ENCODE measurements at places on chromosomes 12 and 14.

DNA sequence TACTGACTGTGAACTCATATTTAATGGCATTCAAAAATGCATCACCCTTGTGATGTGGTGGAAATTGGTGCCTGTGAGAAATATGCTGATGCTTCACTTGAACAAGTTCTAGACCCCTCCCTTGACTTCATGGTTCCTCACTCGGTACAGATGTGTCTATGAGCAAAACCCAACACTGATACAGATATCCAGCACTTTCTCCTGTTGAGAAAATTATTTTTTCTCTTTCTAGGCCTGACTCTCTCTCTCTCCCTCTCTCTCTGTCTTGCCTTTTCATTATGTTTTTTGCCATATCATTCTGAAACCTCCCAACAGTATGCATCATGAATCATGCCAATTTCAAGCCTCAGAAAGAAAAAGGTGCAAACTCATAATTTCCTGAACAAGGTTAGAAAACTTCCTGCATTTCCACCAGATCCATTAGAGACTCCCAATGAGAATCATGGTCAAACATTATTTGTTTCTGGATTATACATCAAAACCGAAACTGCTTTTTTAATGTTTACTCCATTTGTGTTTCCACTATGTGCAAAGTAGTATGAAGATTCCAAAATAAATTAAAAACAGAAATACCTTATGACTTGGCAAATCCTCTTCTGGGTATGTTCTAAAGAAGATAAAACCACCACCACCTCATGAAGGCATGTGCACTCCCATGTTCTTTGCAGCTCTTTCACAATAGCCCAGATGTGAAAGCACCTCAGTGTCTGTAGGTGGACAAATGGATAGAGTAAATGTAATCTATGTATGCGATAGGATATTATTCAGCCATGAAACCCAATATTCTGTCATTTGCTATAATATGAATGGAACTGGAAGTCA lies 543.6 kb downstream of the TMEM121 start:
- no peak for DNase-seq

- no peak for DNase-seq
Measured at GRCh38 chr14:72614891-72615415, 278.9 kb downstream of the DPF3 start.

DNA sequence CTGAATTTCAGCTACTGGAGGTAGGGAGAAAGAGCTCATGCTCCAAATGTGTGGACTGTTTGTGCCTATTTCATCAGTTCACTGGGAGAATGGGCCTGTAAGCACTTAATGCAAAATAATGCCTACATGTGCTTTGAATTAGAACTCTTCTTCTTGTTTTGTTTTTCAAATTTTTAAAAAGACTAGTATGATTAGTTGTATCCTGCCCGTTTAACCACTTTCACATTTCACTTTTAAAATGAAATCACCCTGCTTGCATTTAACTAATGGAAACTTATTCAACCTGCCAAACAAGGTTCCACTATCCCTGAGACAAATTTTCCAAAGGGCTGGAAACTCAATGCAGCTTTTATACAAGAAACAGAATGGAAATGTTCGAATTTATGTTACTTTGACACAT lies 79.7 kb downstream of the SAMD4A start:
- no peak for DNase-seq

DNA sequence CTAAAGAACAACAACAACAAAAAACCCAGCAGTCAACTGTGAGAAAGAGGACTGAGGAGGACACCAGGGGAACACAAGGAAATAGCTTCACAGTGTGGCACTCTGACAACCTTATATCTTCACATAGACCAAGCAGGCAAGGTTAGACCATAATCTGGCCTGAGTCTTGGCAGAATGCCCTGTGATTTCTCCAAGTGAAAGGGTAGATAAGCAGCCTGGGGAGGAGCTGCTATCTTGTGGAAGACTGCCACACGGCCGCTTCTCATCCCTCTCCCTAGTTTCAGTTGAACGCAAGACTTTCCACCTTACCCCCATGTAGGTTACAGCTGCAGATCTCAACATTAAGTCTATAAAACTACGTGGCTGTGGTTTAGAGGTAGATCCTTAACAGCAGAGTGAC lies 3.7 kb downstream of the SLC25A21 start:
- DNase-seq = peak; percentile 17

DNA sequence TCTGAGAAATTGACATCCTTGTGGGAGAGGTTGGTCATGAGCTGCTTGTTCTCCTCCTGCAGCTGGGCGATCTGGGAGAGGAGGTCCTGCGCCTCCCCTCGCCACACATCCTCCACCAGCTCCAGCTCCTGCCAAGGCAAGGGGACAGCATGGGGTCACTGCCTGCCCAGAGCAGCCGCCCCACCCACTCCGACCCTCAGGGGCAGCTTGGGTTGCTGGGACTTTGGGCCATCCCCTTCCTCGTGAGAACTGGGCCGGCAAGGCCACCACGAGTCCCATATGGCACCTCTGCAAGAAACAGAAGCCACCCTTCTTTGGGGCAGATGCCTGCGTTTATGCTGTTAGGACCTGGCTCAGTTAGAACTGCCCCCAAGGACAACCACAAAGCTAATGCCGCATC lies 10.0 kb downstream of the RILPL1 start:
- no peak for DNase-seq

GRCh38 chr12:56713345-56713744 lies 11.8 kb downstream of the NACA start:
- no peak for DNase-seq

- peak; percentile 15 for DNase-seq
Measured at GRCh38 chr12:85642808-85643207, 193.4 kb downstream of the RASSF9 start.

DNA sequence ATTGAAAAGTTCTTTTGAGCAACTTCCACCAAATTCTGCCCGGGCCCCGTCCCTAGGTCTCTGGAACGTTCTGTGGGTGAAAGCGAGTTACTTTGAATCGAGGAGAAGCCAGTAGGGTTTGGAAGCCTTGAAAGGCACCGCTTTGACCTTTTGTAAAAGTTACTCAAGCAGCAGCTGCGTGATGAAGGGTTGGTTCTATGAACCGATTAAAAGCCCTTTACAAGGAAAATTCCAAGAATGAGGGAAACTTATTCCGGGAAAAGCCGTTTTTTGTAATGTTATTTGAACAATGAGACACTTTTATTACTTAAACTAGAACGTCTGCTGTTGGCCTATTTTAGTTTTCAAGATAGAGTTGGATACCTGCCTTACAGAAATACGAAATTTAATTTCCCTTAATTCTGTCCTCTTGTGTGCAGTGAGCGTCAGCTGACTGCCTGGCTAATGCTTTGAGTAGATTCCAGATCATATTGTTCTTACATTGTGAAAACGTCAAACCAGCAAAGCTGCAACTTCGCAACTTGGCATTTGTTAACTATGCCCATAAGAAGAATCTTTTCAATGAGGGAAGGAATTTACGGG lies 906 bp downstream of the LARP4 start:
- peak; percentile 53 for DNase-seq

DNA sequence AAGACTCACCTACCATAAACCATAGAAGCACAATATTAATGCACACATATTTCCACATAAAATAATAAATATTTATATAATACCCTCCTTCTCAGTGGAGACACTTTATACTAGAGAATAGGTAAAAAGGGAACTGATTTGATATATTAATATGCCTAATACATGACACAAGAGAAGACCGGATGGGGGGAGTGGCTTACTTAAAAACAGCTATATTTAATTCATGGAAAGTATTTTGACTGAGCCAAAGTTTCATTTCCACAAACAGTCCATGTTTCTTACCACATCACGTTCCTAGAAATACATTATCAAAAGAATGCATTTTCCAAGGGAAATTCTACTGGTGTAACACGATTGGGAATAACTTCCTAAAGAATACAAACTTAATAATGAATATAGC lies 63.4 kb downstream of the ITPR2 start:
- DNase-seq = peak; percentile 60

DNA sequence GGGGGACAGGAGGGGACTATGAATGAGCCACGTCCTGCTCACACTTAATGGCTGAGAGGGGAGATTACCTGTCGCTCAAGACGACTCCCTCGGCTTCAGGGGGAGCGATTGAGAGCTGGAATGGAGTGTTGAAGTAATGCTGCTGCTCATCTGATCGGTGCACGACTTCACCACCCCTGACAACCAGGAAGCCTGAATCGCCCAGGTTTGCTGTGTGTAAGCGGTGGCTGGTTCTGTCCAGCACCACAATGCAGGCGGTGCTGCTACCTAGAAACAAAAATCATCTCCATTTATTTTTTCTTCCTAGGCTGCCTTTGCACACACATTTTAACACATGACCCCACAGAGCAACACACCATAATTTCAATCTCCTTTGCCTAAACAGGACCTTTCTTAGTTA lies 37.3 kb downstream of the PPTC7 start:
- peak; percentile 21 for DNase-seq

DNA sequence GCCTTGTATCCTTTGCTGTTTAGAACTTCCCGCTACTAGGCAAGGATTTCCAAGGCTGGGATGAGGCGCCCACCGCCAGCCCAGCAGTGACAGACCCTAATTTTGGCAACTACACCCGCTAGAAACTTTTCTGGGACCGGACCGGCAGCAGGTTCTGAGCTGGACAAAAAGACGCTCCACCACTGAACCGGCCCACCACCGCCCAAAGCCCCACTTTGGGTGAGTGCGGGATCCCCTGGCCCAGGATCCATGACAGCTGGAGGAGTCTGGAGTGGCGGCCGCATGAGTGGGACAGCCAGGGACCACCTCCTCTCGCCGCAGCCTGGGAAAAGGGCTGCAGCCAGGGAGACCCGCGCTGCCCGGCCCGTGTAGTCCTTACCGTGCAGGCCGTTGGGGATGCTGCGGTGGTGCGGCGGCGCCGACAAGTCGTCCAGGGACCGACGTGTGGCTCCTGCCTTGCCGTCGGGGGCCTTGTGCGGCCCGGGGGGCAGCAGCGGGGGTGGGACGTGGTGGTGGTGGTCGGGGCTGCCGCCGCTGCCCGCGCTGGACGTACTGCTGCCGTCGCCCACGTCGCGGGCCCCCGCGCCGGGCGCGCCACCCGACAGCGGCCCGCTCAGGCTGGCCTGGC lies 1.1 kb downstream of the CCDC85C start:
- peak; percentile 42 for DNase-seq

GRCh38 chr12:130177635-130178242 lies 15.5 kb downstream of the FZD10 start:
- DNase-seq = no peak

- DNase-seq = no peak
Measured at GRCh38 chr12:16291032-16291431, 13.5 kb upstream of the SLC15A5 start.

DNA sequence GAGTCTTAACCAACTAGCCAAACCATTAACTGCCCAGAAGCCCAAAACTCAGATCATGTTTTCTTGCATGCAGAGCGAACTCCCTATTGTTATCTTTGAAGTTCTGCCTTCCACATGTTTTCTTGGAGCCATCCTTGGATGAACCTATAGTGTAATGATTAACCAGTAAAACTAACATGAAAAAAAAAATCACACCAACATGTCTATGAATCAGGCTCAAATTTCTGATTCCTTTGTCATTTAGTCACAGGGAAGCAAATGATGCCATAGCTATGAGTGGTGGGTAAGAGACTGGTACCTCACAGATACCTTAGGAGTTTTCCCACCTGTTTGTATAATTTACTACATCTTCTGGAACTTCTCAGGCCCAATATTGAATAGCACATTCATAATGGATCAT lies 70.7 kb downstream of the PTPRO start:
- peak; percentile 88 for DNase-seq

DNA sequence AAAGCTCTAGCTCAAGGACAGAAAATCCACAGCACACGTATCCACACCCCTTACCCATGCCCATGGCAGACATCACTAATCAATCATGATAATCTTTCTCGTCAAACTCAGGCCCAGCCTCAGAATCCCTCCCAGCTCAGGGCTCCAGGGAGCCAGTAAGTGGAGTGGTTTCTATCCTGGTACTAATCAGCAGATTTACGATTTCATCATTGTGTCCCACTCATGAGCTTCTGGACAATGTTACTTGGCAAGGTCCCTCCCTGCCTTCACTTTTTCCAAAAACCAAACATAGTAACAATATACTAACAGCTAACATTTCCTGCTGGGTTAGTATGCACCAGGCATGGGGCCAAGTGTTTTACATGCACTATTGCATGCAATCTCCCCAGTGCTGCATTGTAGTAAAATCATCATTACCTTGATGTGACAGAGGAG lies 45.8 kb upstream of the NCOR2 start:
- peak; percentile 43 for DNase-seq

GRCh38 chr14:74756326-74756725 lies 6.8 kb upstream of the YLPM1 start:
- no peak for DNase-seq

DNA sequence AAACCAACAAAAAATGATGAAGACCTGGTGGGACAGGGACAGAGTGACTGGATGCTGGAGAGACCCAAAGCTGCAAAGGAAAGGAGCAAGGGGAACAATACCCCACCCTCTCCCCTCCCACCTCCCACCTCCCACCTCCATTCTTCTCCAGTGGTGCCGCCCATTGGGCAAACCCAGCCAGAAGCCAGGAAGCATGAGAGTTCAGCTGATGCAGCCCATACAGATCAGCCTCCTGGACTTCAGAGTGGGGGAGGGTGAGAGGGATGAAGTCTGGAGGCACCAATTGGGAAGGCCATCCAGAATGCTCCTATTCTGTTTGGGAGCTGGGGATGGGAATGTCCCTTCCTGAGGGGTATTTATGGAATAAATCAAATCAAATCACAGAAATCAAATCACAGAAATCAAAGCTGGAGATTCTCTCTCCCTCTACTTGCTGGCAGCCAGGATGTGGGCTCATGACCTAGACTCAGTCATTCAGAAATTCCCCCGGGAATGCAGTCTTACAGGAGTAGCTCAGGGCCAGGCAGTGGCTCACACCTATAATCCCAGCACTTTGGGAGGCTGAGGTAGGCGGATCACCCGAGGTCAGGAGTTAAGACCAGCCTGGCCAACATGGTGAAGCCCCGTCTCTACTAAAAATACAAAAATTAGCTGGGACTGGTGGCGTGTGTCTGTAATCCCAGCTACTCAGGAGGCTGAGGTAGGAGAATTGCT lies 31.1 kb downstream of the IRF2BPL start:
- no peak for DNase-seq

GRCh38 chr14:95741781-95742180 lies 27.9 kb upstream of the TCL1A start:
- DNase-seq = no peak

- no peak for DNase-seq
Measured at GRCh38 chr14:99079061-99079727, 192.8 kb downstream of the BCL11B start.

DNA sequence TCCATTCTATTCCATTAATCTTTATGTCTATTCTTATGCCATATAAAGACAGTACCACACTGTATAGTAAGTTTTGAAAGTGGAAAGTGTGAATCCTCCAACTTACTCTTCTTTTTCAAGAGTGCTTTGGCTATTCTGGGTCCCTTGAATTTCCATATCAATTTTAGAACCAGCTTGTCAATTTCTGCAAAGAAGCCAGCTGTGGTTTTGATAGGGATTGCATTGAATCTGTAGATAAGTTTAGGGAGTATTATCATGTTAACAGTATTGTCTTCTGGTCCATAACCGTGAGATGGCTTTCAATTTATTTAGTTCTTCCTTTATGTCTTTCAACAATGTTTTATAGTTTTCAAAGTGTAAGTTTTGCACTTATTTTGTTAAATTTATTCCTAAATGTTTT lies 34.2 kb upstream of the GCH1 start:
- DNase-seq = no peak
